Cerebellar nuclear complex (tissue), 1 donor: ENCODE measurements at places on chromosomes 12 and 14.

DNA sequence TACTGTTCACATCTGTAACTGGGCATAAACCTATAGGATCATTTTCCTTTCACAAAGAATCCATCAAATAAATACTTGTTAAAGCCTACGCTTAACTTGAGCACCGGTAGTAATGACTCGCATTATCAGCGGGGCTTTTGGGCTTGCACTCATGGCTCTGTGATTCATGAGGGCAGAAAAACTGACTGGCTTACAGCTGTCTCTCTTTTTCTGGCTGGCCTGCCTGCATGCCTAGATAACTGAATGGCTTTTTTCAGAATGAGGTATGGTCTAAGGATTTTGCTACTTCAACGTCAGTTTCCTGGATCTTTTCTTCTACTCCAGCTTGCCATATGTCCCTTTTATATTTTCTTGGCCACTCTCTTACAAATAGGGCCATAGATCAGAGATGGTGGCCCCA, 531.1 kb downstream of the NRXN3 start:
- DNase-seq = no peak

- no peak for DNase-seq
These were observed 64.9 kb downstream of the LLPH start for GRCh38 chr12:66065641-66066136.

GRCh38 chr14:73364559-73364958, 93.8 kb downstream of the NUMB start:
- no peak for DNase-seq

GRCh38 chr12:22971701-22972191, 346.8 kb downstream of the ETNK1 start:
- no peak for DNase-seq

- DNase-seq = no peak
These were observed 9.1 kb downstream of the B4GALNT3 start for GRCh38 chr12:468671-469389.

- DNase-seq = no peak
These were observed 35.0 kb downstream of the MAP4K5 start for GRCh38 chr14:50497351-50497750.

DNA sequence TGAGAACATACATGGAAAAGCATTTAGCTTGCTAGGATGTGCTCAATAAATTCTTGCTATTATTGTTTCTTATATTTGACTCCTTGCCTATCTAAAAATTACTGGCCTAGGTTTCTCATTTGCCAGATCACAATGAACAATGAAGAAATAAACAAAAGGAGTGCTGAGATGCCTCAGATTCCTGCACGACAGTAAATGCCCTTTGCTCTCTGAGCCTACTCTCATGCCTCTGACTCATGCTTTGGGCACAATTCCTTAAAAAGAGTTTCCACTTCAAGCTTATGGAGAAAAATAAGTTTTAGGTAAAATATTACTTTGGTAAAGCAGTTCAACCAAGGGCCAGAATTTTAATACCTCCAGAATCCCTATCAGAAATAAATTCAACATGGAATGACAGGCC, 30.9 kb downstream of the GRIN2B start:
- no peak for DNase-seq

DNA sequence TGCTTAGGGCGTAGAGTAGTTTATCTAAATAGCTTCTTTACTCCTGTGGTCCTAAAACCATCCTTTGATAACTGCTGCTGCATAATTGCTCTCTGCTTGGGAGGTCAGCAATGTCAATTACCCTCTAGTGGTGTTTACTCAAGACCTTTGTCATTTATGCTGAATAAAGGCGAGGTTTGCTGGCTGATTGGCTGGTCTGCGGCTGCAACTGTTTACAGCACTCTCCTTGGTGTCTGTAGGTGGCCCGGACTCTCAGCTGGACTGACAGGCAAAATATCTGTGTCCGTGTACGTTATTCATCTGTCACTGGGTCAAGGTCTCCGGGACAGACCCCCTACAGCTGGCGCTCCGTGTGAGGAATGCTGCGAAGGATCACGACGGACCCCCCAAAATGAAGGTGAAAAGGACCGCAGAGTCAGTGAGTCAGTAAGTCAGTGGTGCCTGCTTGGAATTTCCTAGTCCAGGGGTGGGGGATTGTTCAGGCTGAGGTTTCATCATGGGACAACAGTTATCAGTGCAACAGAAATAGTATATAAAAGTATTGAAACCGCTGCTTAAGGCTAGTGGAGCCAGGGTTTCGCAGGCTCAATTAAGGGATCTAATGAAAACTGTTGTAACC, 253.3 kb upstream of the DIO2 start:
- DNase-seq = no peak

DNA sequence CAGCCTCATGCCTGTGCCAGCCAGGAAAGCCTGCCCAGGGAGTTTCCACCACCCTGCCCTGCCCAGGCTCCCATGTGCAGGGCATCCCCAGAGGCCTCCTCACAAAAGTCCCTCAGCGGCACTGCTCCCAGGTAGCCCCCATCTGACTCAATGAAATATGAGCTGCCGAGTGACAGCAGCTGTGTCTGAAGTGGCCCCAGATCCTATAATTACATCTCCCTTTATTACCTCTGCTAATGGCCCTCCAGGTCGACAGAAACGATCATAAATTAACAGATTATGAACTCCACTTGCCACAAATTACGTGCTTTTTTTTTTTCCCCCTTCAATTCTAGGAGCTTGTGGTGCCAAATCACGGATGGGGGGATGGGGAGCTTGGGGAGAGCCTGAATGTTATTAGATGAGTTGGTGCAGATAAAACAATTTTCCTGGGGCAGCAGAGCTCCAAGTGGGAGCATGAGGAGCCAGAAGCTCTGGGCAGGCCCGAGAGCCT, 110.4 kb downstream of the ESRRB start:
- no peak for DNase-seq
